ENCODE measurements at places on chromosomes 4 and X.

DNA sequence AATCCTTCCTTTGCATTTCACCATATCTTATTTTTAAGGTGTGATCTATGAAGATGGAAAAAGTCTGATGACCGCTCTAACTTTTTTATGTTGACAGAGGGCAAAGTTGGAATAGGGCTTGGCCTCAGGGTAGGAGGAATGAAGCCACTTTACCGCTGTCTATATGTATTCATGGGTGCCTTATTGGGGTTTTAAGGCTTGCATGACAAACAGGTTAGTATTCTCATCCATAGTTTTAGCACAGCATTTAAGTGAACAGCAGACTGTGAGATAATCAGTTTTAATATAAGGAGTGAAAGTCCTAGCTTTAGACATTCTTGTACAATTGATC is 81.7 kb upstream of the BMP2K start:
- H3K4me1 ChIP-seq = no peaks in the 10 kb centered on the region
- no peaks in the 10 kb centered on the region for H3K27me3 ChIP-seq
- H3K27ac ChIP-seq = no peak overlapping the region
- no peak overlapping the region for H3K4me3 ChIP-seq
- H3K36me3 ChIP-seq = no peaks in the 10 kb centered on the region
- no peak for DNase-seq

DNA sequence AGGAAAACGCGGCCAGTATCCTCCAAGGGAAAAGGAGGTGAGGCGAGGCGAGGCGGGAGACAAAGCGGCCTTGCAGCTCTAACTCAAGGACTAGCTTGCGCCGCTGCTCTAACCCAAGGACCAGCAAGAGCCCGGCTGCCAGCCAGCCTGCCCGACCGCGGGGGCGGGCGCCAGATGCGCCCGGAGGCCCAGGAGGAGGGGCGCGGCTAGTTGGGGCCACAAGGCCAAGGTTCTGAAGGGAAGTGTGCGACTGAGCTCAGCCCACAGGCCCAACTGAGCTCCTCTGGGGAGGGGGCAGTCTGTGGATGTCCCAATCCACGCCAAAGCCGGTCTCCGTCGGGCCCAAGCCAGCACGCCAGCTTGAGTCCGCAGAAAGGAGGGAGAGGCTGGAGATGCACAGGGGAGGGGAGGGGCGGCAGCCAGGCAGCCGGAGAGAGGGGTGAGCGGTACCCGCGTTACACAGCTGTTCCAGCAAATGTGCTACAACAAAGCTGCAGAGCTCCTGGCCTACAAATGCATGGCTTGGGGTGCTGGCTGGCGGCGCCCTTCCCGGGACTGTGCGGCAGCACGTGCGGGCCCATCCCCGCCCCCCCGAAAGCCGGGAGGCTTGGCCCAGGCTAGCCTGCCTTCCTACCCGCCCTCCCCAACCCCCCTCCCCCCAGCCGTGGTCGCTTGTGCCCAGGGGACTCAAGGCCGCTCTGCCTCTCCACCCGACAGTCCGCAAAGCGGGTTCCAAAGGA is 637 bp downstream of the AMER1 start:
- peak; percentile 36 for DNase-seq
- H3K36me3 ChIP-seq = no peaks in the 10 kb centered on the region
- peak overlapping the region; percentile 62 for H3K4me3 ChIP-seq
- H3K27me3 ChIP-seq = no peaks in the 10 kb centered on the region

DNA sequence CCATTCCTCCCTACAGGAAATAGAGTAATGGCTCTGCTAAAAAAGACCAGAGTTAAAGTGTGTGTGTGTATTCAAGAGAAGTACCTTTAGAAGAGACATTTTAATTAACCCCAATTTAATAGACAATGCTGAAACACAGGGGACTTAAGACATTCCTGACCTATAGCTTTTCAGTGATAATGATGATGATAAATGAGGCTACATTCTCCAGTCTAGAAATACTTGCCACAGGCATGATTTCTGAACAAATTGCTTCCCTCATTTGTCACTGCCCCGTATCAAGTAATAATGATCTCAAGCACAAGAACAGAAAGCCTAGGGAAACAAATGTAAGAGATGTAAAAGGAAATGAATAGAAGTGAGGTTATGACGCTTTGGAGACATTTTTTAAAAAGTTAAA is 117.1 kb downstream of the UNC5C start:
- H3K27ac ChIP-seq = no peak overlapping the region
- H3K4me1 ChIP-seq = no peaks in the 10 kb centered on the region
- no peaks in the 10 kb centered on the region for H3K27me3 ChIP-seq
- no peak for DNase-seq
- H3K4me3 ChIP-seq = no peak overlapping the region

DNA sequence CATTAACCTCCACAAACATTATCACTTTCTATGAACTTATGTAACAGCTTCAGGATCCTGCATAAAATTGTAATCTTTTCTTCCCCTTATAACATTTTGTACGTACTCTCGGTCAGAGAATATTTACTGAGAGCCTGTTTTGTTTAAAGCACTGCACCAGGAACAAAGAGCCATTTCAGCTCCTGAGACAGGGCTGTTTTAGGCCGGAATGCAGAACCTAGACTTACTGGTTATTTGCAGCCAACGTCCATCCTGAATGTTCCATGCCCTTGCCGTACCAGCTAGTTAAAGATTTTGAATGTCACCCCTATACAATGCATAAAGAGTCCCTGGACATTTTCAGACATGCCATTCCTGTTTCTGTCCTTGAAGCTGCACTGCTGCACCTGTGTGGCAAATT is 248.8 kb downstream of the PCDH7 start:
- H3K4me3 ChIP-seq = no peak overlapping the region
- no peak overlapping the region for H3K27ac ChIP-seq
- no peaks in the 10 kb centered on the region for H3K4me1 ChIP-seq
- no peaks in the 10 kb centered on the region for H3K27me3 ChIP-seq
- DNase-seq = no peak
- no peaks in the 10 kb centered on the region for H3K36me3 ChIP-seq

GRCh38 chr4:142933207-142933606 is 87.1 kb upstream of the INPP4B start:
- no peak for DNase-seq
- H3K27ac ChIP-seq = no peak overlapping the region
- H3K4me1 ChIP-seq = no peaks in the 10 kb centered on the region
- no peaks in the 10 kb centered on the region for H3K36me3 ChIP-seq

GRCh38 chrX:626745-627509 is 3.7 kb upstream of the SHOX start:
- H3K4me3 ChIP-seq = no peak overlapping the region
- no peak for DNase-seq
- H3K36me3 ChIP-seq = no peaks in the 10 kb centered on the region
- H3K27me3 ChIP-seq = no peaks in the 10 kb centered on the region
- H3K4me1 ChIP-seq = no peaks in the 10 kb centered on the region

- no peaks in the 10 kb centered on the region for H3K4me1 ChIP-seq
- H3K36me3 ChIP-seq = no peaks in the 10 kb centered on the region
- H3K4me3 ChIP-seq = no peak overlapping the region
- no peak for DNase-seq
- no peaks in the 10 kb centered on the region for H3K27me3 ChIP-seq
Observed at GRCh38 chrX:151901826-151902225, 10.9 kb upstream of the MAGEA4 start.

DNA sequence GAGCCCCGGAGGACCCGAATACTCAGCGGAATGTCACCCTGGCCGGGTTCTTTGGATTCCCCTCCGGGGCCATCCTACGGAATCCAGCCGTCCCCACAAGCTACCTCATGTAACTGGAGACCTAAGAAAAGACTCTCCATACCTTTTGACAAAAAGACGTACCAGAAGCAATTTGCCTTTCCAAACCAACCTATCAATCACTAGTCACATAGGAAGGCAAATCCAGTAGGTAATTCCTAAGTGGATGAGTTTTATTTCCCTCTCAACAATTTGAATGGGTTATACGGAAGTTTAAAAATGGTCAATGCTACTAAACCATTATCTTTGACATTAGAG is 16.8 kb downstream of the POU4F2 start:
- peak overlapping the region; percentile 54 for H3K4me3 ChIP-seq
- H3K4me1 ChIP-seq = no peaks in the 10 kb centered on the region
- H3K27ac ChIP-seq = no peak overlapping the region
- no peaks in the 10 kb centered on the region for H3K36me3 ChIP-seq

DNA sequence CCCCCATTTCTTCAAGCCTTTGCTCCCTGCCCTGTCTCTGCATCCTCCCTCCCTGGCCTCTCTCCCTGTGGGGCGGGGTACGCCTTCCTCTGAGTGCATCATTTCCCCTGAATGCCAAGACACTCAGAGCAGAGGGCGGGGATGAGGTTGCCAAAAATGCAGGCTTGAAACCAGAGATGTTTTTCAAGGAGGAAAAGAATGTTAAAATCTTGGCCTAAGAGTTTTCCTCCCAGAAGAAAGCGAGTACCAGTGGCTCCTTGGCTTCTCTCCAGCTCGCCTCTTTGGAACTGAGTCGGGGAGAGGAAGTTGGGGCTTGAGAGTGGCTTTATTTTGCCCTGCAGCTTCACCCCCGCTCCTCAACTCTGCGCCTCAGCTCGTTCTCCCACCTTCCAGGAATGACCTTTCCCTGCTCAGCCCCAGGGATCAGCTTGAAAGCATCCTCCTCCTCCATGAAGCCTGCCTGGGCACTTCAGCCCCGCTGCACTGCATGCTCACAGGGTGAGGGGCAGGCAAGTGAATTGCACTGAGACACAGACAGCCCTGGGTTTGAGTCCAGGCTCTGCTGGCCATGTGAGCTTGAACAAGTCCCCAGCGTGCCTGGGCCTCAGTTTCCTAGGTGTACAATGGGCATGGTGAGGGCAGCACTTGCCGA is 57.5 kb upstream of the SORCS2 start:
- DNase-seq = peak; percentile 77
- peaks cover 15% of the 10 kb centered on the region for H3K4me1 ChIP-seq
- H3K27me3 ChIP-seq = no peaks in the 10 kb centered on the region
- no peak overlapping the region for H3K27ac ChIP-seq

DNA sequence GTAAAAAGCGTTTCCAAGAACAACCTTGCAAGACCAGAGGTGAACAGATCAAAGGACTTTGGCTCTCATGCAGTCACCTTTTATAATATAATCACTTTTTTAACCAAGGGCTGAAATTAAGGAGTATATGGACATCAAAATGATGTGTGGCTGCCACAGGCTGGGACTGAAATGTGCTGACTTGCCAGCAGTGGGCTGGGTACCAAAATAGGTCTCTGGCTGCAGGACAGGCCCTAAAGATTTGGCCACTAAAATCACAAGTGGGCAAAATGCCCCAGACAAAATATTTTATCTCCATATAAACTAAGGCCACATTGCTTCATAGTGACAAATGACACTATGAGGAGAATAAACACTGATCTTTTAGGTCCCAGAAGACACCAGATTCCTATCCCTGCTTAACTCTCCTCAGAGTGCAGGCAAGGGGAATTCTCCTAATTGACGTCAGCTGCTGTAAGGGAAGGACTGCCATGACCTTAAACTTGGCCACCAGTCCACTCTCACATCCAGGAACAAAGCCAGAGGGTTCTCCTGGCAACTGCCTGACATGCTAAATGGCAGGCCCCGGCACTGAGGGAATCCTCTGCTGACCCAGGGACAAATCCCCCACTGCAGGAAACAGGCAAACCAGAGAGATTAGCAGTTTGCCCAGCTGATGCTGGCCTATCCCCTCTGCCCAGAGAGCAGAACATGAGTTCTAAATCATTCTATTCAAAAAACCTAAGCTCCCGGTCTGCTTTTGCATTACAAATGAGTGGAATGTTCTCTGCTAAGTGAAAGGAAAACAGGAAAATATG is 155.8 kb downstream of the PPP3CA start:
- H3K4me3 ChIP-seq = no peak overlapping the region
- no peaks in the 10 kb centered on the region for H3K36me3 ChIP-seq
- peaks cover 8% of the 10 kb centered on the region for H3K4me1 ChIP-seq
- DNase-seq = peak; percentile 80

GRCh38 chr4:7863911-7864681 is 75.6 kb downstream of the AFAP1 start:
- no peaks in the 10 kb centered on the region for H3K4me1 ChIP-seq
- no peak overlapping the region for H3K4me3 ChIP-seq
- no peaks in the 10 kb centered on the region for H3K36me3 ChIP-seq
- no peak overlapping the region for H3K27ac ChIP-seq
- no peak for DNase-seq

GRCh38 chrX:31219174-31219573 is 147.3 kb upstream of the FTHL17 start:
- no peaks in the 10 kb centered on the region for H3K27me3 ChIP-seq
- H3K4me1 ChIP-seq = no peaks in the 10 kb centered on the region
- H3K4me3 ChIP-seq = no peak overlapping the region
- no peaks in the 10 kb centered on the region for H3K36me3 ChIP-seq
- DNase-seq = no peak

GRCh38 chrX:151346931-151347543 is 50.0 kb upstream of the VMA21 start:
- H3K27ac ChIP-seq = no peak overlapping the region
- no peaks in the 10 kb centered on the region for H3K36me3 ChIP-seq
- H3K4me3 ChIP-seq = no peak overlapping the region
- no peaks in the 10 kb centered on the region for H3K4me1 ChIP-seq
- no peaks in the 10 kb centered on the region for H3K27me3 ChIP-seq

- DNase-seq = peak; percentile 77
- no peak overlapping the region for H3K27ac ChIP-seq
- no peaks in the 10 kb centered on the region for H3K4me1 ChIP-seq
- no peaks in the 10 kb centered on the region for H3K27me3 ChIP-seq
- H3K36me3 ChIP-seq = no peaks in the 10 kb centered on the region
Observed at GRCh38 chr4:87848622-87849351, 16.0 kb downstream of the MEPE start.

DNA sequence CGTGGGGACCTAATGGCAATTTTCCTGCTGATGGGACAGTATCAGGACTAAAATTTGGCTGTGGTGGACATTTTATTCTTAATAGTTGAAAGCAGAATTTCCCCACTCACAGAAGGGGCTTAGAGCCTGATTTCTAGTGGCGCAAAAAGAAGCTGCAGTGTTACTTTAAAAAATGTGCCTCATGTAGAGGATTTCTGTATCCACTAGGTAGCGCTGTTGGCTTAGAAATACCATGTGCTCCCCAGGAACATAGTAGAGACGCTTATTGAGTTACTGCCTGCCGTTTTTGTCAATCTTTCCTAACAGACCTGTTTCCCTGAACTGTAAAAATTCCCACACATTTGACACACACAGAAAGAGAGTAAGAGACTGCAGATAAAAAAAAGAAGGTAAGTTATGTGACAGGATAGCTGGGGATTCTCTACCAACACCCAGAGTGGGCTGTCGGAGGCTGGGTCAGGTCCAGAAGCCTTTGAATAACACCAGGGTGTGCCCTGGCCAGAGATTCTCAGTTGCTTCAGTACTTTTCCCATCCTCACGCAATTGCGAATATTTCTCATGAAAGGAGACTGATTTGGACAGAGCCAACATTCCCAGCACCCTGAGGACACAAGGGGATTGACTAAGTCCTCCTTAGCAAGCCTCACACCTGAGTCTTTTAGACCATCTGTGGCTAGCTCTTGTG is 88.4 kb downstream of the ZXDA start:
- H3K27me3 ChIP-seq = no peaks in the 10 kb centered on the region
- H3K27ac ChIP-seq = no peak overlapping the region
- peak; percentile 20 for DNase-seq
- no peaks in the 10 kb centered on the region for H3K36me3 ChIP-seq
- H3K4me1 ChIP-seq = no peaks in the 10 kb centered on the region

DNA sequence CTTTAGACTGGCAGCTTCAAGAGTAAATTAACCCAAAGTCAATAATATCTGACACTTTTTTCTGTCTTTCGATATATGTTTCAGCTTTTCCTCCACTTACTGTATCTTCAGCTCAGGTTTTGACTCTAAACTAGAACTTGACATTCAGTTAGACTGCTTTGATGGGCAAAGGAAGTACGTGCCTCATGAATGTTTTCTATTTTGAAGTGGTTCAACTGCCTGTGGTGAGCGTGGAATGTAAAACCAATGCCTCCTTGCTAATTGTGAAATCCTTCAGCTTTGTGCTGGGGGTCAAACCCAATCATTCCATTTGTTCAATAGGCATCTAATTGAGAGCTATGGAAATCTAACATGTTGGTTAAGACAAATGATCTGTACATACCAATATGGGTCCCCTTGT is 857.0 kb upstream of the HTR2C start:
- no peak for DNase-seq
- H3K27me3 ChIP-seq = no peaks in the 10 kb centered on the region
- no peak overlapping the region for H3K27ac ChIP-seq
- H3K4me3 ChIP-seq = no peak overlapping the region
- H3K36me3 ChIP-seq = no peaks in the 10 kb centered on the region
